ENCODE measurements at places on chromosomes 1 and 21.

GRCh38 chr1:25356848-25357247, 18.7 kb downstream of the TMEM50A start:
- DNase-seq = no peak

GRCh38 chr1:217135987-217136894, 413.0 kb upstream of the ESRRG start:
- peak; percentile 31 for DNase-seq

DNA sequence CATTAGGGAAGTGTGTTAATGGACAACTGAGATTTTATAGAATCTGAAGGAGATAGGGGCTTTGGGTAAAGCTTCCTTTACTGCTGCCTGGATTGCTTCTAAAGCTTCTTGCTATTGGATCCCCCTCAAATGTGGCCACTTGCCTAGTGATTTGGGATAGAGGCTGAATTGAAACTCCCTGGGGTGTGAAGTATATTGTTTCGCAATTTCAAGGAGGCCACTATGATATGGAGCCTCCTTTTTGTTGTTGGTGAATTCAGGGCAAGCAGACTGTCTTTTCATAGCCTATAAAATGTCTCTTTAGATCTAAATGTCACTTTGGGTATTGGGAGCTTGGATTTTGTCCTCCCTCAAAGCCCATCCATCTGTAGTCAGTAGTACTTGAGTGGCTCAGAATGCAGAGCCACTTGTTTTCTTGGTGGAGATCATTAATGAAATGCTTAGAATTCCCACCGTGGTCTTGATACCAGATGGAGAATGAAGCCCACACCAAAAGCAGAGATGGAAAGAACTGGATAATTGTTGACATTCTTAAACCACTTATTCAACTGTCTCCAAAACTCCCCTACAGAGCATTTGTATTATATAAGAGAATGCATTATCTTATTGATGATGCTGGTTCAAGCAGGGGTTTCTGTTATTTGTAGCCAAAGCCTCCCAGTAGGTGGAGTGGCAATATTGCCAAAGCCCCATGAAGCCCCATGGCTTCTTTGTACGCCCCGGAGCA, 144.3 kb upstream of the KCNE2 start:
- DNase-seq = no peak

GRCh38 chr1:113783254-113784103, 24.2 kb upstream of the PHTF1 start:
- DNase-seq = no peak

- no peak for DNase-seq
Observed at GRCh38 chr1:61055110-61055614, 27.2 kb upstream of the NFIA start.

- no peak for DNase-seq
Observed at GRCh38 chr1:174097426-174097825, 61.9 kb upstream of the RABGAP1L start.

GRCh38 chr1:109930252-109930993, 19.8 kb downstream of the CSF1 start:
- peak; percentile 14 for DNase-seq

- DNase-seq = no peak
Observed at GRCh38 chr1:181172082-181172481, 83.6 kb downstream of the IER5 start.

DNA sequence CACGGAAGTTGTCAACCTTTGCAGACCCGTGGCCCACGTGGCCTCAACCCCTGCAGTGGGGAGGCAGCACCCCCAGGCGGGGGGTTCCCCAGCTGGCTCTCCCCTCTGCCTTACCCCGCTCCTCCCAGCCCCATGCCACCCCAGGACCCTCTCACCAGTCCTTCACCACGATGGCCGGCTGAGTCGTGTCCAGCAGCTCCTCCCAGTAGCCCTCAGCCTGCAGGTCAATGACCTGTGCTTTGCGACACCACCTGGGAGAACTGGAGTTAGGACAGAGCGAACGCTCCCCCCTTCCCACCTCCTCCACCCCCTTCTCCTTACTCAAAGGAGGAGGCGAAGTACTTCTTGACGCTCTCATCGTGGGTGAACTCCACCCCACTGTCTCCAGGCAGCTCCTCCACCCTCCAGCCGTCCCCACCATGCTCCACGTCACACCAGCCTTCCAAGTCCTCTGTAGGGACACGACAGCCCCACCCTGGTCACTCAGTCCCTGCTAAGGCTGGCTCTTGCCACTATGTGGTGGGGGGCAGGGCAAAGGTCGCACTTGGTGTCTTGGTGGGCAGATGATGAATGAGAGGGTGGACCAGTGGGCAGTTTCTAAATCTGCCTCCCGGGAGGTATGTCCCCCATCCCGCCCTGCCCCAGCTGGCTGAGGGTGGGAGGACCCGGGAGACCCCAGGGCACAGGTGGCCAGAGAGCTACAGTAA, 4.5 kb downstream of the FBXO2 start:
- DNase-seq = no peak

DNA sequence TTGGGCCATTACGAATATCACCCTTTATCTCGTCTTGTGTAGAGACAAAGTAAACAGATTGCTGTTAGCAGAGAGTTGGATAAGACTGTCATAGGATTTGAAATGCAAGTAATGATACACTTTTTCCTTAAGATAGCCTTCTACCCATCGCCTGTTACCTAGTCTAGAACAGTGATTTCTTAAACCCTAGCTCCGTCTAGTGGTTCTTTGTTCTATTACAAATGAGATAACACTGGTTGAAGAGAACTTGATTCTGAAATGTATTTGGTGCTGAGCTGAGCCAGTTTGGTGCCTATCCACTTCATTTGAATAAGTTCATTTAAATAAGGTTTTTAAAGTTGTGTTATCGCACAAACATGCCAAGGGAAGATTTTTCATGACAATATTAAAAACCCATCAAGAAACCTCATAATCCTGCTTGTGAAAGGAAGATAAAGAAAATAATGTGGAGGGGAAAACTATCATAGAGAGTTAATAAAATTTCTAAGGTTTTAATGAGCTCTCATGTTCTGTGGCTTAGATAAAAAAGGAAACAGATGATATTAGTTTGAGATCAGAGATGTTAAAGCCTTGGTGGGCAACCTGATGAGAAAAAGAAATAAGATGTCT, 1.5 kb upstream of the KCNH1 start:
- peak; percentile 52 for DNase-seq

DNA sequence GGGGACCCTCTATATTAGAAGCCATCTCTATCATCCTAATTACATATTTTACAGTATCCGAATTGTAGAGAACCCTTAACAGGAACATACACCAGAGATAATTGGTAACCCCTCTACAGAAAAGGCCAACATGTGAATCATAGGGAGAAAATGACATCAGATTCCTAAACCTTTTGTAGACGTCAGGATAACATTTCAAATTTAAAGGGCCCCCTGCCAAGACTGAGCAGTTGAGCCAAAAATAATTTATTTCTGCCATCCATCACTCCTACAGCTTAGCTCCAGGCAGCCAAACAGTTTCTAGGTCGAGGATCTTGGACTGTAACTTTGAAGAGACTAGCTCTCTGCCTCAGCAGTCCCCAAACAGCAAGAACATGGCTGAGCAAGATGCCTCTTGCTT, 21.2 kb downstream of the ZNF697 start:
- DNase-seq = no peak

- no peak for DNase-seq
Observed at GRCh38 chr1:13751985-13752384, 52.0 kb downstream of the PRDM2 start.

DNA sequence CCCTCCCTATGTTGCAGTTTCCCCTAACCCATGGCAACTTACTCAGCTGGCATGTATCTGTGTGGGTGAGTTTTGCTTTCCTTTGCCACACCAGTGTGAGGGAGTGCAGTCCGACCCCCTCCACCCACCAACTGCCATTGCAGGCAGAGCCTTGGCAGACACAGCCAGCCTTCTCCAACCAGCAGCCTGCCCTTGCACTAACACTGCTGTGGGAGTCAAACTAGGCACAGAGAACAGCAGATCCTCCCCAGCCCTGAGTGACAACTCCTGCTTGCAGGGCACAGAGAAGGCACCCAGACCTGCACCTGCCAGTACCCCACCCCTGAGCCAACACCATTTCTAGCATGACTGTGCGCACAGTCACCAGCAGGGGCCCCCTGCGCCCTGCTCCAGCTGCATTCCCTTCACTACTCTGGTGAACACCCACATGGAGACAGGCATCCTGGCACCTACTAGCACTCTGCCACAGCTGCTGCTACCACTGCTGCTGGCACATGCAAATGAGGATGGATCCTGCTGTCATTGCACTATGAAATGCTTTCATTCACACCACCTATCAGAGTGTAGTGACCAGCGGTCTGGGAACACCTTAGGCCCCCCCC, 98.4 kb downstream of the MAGI3 start:
- DNase-seq = peak; percentile 22

GRCh38 chr1:152061952-152062351, 25.1 kb upstream of the S100A11 start:
- DNase-seq = no peak

GRCh38 chr1:184624626-184625025, 130.0 kb downstream of the EDEM3 start:
- no peak for DNase-seq

GRCh38 chr1:200670242-200671118, 773 bp upstream of the DDX59 start:
- DNase-seq = peak; percentile 63

- DNase-seq = no peak
Observed at GRCh38 chr1:180849031-180849775, 63.5 kb upstream of the KIAA1614 start.

DNA sequence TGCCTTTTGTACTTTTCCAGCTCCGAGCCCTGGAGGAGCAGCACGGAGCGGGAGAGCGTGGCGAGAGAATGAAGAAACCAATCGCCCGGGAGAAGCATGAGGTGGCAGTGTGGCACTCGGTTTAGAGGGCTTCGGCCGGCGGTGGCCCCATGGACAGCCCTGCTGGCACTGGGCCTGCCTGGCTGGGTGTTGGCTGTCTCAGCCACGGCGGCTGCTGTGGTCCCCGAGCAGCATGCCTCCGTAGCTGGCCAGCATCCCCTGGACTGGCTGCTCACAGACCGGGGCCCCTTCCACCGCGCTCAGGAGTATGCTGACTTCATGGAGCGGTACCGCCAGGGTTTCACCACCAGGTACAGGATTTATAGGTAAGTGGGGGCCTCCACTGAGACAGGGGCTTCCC, 59.0 kb downstream of the BRINP2 start:
- DNase-seq = no peak

DNA sequence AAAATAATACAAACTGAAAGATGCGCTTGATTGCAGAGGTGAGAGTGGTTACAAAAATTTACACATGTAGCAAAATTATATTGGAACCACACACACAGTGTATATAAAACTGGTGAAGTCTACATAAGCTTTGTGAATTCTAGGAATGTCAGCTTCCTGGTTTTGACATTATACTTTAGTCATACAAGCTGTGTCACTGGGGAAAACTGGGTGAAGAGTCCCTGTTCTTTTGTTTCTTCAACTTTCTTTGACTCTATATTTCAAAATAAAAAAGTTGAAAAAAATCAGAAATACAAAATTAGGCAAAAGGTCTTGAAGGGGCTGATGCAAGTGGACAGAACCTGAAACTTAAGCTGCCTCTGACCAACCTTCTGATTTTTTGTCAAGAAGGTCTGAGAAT, 3.0 kb downstream of the C1QC start:
- no peak for DNase-seq

DNA sequence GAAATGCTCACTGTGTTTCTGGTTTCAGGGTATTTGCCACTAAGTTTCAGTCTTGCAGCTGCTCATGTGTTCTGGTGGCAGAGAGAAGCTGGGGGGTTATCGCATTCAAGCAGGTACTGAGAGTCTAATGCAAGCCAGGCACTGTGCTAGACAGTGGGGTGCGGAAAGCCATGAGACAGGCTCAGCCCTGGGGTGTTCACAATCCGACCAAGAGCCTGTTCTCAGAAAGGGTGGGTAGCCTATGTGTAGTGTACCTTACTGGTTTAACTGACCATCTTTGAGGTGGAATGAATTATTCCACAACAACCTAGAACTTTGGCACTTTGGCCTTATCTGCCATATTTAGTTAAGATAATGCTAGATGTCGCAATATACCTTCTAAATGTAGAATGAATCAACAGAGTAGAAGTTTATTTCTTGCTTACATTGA, 55.3 kb upstream of the ROR1 start:
- no peak for DNase-seq

DNA sequence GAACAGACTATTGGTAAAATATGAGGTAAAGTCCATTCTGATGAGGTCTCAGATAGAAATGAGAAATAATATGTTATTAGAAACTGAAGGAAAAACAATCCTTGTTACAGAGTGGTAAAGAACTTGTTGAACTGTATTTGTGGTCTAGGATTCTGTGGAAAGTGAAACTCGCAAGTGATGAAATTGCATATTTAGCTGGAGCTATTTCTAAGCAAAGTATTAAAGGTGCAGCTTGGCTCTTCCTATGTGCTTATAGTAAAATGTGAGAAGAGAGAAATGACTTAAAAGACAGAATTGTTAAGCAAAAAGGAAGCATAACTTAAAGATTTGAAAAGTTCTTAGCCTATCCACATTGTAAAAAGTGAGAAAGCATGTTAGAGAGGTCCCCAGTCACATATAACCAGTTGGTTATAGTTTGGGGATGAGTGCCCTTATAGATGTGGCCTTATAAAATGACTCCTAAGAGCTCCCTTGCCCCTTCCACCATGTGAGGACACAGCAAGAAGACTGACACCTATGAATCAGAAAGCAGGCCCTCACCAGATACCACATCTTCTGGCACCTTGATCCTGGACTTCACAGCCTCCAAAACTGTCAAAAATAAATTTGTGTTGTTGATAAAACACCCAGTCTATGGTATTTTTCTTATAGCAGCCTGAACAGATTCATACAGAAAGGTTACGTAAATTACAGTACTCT, 24.8 kb downstream of the PHTF1 start:
- DNase-seq = no peak

All from D341Med (cell line).